ENCODE measurements at places on chromosomes 1 and 21. TPM values are rescaled to one million over a fixed set of nuclear protein-coding genes. Genes with fewer than 3 reads are reported as not detected.

The PEX19 gene
- 31.4 TPM for total RNA-seq

The ZFP69 gene
- 2.1 TPM for total RNA-seq

The TMEM79 gene
- 1.9 TPM for total RNA-seq

The CASQ2 gene
- total RNA-seq: not detected

The ARMH1 gene
- total RNA-seq: not detected

The SYT11 gene
- total RNA-seq: 34.4 TPM

The PRR9 gene
- not detected for total RNA-seq

The RNU1-2 gene
- under 0.01 TPM for total RNA-seq

The OR10X1 gene
- total RNA-seq: not detected

The TFAP2E gene
- total RNA-seq: not detected

The NFASC gene
- total RNA-seq: 0.06 TPM

The PLA2G2F gene
- not detected for total RNA-seq

The SYT2 gene
- not detected for total RNA-seq

The GFI1 gene
- total RNA-seq: 0.35 TPM

The CELF3 gene
- total RNA-seq: not detected

The WNT9A gene
- total RNA-seq: 3.7 TPM

The DNTTIP2 gene
- 28.5 TPM for total RNA-seq

The SYNC gene
- total RNA-seq: 17.6 TPM

The RGS13 gene
- not detected for total RNA-seq

The PGBD5 gene
- total RNA-seq: 0.12 TPM

The SAMD13 gene
- 1.5 TPM for total RNA-seq

The OR10K2 gene
- total RNA-seq: not detected

The KIF17 gene
- total RNA-seq: 16.3 TPM

The ENSA gene
- 244 TPM for total RNA-seq

The CELA2B gene
- total RNA-seq: not detected

The MSH4 gene
- not detected for total RNA-seq

The PAPPA2 gene
- 0.18 TPM for total RNA-seq

The PSMB2 gene
- total RNA-seq: 86.3 TPM

The STMN1 gene
- total RNA-seq: 106 TPM

The BTBD8 gene
- 2.4 TPM for total RNA-seq

The IL6R gene
- 13.9 TPM for total RNA-seq

The MAEL gene
- total RNA-seq: not detected

The OR2T11 gene
- not detected for total RNA-seq

The LZIC gene
- total RNA-seq: 16.9 TPM

The IBA57 gene
- 7.2 TPM for total RNA-seq

The TEX38 gene
- total RNA-seq: not detected

The PCP4L1 gene
- not detected for total RNA-seq

The SLFNL1 gene
- total RNA-seq: 0.18 TPM

The TCHH gene
- total RNA-seq: 0.12 TPM

The KLF17 gene
- total RNA-seq: not detected

The LAPTM5 gene
- total RNA-seq: 82.2 TPM

The DNAH14 gene
- total RNA-seq: 17.0 TPM

The MFSD2A gene
- 6.9 TPM for total RNA-seq

The PIGR gene
- not detected for total RNA-seq

The SVBP gene
- total RNA-seq: 15.5 TPM

The ACOT7 gene
- total RNA-seq: 84.0 TPM

The OTUD3 gene
- total RNA-seq: 3.9 TPM

The TMEM52 gene
- total RNA-seq: 0.18 TPM

The PODN gene
- total RNA-seq: 0.24 TPM

The SLC6A9 gene
- 1.5 TPM for total RNA-seq

The ANGPTL1 gene
- total RNA-seq: not detected

The GPR137B gene
- 23.5 TPM for total RNA-seq

The FAM78B gene
- not detected for total RNA-seq

The LCE2C gene
- total RNA-seq: not detected

Measured in glomerular endothelial cell (primary cell).